ENCODE measurements at places on chromosomes 12 and 14.

DNA sequence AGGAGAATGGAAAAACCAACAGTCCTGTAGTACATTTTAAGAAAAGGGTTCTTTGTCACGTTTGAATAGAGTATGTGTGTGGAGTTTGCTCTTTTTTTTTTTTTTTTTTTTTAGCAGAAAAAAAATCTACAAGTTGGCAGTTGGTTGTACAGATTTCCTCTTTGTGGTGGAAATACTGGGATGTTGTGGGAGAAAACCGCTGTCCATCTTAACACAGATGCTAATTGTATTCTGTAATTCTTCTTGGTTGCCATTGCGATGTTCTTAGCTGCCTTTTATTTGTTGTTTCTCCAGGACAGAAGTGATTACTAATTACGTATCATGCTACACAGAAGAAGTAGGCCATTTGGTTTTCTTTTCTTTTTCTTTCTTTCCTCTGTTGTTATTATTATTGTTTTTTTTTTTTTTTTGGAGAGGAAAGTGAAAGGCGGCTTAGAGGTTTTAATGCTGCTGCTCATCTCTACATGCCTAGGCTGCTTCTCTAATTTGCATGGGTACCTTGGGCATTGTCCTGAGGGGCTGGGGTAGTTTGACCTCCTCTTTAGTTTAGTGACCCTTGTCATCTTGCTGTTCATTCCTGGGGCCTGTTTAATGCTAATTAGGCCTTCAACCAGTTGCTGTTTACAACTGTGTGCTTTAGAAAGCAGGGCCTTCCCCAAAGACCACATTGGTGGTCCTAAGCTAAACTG, 94.7 kb downstream of the TMTC2 start:
- DNase-seq: no peak

GRCh38 chr12:25326326-25326725, 75.6 kb upstream of the KRAS start:
- DNase-seq: no peak

DNA sequence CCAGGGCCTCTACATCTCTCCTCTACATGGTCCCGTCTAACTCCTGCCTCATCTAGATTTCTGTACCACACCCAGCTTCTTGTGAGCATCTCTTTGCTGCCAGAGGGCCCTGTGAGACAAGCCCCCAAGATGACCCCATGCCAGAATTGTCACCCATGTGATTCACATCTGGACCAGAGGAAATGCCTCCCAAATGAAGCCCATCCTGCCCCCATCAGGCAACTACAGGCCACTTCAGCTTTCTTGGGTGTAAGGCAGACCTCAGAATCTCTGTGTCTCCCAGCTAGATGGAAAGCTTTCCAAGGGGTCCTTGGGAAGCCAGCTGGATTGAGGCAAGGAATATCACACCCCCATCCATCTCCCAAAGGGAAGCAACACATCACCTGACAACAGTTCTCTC, 9.3 kb upstream of the OAS3 start:
- no peak for DNase-seq

DNA sequence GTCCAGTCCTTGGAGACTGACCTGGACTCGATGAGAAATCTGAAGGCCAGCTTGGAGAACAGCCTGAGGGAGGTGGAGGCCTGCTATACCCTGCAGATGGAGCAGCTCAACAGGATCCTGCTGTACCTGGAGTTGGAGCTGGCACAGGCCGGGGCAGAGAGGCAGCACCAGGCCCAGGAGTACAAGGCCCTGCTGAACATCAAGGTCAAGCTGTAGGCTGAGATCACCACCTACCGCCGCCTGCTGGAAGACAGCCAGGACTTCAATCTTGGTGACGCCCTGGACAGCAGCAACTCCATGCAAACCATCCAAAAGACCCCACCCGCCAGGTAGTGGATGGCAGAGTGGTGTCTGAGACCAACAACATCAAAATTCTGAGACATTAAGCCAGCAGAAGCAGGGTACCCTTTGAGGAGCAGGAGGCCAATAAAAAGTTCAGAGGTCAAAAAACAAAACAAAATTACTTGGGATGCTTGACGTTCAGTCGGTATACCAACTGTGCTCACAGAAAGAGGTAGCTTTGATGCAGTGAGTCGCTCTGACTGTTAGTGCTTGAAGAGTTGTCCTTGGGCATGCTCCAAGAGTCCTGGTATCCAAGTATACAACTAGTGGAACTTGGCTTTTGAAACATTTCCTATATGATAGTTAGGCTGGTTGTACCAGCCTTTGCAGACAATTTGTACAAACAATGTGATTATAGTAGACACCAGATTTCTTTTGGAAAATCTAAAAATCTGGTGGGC, 4.8 kb downstream of the MED6 start:
- DNase-seq: no peak

DNA sequence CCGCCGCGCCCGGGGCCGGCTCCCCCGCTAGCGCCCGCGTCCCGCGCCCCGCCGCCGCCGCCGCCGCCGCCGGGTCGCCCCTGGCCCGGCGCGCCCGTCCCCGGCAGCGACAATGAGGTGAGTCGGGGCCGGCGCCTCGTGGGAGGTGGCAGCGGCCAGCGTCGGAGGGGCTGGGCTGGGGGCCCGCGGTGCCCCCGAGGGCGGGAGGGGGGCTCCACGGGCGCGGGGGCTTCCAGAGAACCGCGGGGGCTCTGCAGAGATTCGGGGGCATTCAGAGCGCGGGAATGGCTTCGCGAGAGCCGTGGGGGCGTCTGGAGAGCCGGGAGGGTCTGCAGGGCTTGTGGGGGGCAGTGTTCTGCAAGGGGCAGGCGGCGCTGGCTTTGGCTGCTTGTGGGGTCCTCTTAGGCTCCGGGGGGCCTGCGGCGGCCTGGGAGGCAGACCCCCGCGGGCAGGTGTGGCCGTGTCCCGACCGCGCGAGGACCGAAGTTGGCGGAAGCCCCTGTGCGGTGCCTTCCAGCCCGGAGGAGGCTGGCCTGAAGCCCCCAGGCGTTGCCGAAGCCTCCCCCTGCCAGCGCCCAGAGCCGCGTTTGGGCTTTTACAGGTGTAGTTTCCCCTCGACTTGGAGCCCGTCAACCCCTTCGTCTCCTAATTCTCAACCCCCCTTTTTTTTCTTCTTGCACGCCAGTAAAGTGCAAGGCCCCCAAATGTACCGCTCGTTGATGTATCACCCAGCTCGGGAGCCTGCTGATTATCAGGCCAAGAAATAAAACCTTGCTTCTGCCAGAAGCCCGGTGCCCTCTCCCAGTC, 93.1 kb upstream of the EVL start:
- peak; percentile 11 for DNase-seq

- no peak for DNase-seq
Measured at GRCh38 chr14:50862036-50862570, 9.8 kb upstream of the ABHD12B start.

DNA sequence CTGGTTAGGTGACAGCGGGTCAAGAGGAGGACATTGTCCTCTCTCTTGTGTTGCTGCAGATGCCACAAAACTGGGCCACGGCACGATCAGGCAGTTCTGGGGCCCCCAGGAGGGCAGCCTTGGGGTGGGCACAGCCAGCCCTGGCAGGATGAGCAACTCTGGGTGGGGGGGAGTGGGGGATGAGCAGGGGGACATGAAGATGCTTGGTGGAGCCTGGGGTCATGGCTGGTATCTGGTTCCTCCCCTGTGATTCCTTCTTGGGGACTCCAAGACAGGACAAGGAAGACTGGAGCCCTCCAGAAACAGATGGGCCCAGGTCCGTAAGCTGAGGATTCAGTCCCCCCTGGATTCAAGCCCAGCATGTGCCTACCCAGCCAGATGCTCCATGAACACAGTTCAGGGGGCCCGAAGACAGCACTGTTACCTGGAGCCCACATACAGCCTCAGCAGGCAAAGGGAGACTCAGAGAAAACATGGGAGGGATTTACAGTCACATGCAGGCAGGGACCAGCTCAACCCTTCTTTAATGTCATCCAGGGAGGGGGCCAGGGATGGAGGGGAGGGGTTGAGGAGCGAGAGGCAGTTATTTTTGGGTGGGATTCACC, 10.4 kb downstream of the SERPINA1 start:
- no peak for DNase-seq

All from stimulated activated CD4-positive, alpha-beta T cell treated with anti-CD3 and anti-CD28 coated beads, Interleukin-4, amount 100 ng/mL, for 1 hour (primary cell).